ENCODE measurements at places on chromosomes 2 and 18.

DNA sequence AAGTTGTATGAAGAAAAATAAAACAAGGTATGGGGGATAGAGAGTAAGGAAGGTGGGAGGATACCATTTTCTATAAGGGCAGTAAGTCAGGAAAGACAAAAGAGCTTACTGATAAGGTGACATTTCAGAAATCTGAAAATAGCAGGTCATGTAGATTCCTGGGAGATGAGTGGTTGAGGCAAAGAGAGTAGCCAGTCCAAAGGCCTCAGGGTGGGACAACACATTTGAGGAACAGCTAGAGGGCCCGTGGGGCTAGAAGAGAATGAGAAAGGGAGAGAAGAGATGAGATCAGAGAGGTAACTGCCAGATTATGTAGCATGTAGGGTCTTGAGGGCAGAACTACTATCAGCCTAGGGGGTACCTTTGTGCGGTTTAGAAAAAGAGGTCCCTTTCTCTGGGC lies 2.9 kb downstream of the CLHC1 start:
- no peak for DNase-seq

- no peak for DNase-seq
Measured at GRCh38 chr2:119435081-119435952, 3.7 kb downstream of the TMEM37 start.

GRCh38 chr18:12281861-12282260 lies 26.2 kb upstream of the TUBB6 start:
- DNase-seq, result no peak

GRCh38 chr2:107242811-107243210 lies 356.8 kb upstream of the ST6GAL2 start:
- DNase-seq, result no peak

- DNase-seq, result no peak
Measured at GRCh38 chr2:118832071-118832790, 15.2 kb downstream of the EN1 start.

DNA sequence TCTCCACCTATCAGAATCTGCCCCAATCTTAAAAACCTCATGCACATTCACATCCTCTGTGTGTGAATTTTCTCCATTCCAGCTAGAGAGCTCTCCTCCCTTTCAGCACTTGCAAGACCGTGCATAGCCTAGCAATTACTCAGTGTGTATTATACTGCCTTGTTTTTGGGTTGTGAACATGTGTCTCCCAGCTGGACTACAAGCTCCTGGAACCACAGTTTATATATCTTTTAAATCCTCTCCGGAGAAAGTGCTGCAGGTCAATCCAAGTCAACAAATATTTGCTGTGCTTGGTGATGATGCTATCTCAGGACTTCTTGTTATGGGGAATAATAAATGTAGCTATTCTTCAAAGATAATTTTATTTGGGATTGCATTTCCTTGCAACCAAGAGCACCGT lies 58.2 kb upstream of the MEX3C start:
- DNase-seq, result no peak

DNA sequence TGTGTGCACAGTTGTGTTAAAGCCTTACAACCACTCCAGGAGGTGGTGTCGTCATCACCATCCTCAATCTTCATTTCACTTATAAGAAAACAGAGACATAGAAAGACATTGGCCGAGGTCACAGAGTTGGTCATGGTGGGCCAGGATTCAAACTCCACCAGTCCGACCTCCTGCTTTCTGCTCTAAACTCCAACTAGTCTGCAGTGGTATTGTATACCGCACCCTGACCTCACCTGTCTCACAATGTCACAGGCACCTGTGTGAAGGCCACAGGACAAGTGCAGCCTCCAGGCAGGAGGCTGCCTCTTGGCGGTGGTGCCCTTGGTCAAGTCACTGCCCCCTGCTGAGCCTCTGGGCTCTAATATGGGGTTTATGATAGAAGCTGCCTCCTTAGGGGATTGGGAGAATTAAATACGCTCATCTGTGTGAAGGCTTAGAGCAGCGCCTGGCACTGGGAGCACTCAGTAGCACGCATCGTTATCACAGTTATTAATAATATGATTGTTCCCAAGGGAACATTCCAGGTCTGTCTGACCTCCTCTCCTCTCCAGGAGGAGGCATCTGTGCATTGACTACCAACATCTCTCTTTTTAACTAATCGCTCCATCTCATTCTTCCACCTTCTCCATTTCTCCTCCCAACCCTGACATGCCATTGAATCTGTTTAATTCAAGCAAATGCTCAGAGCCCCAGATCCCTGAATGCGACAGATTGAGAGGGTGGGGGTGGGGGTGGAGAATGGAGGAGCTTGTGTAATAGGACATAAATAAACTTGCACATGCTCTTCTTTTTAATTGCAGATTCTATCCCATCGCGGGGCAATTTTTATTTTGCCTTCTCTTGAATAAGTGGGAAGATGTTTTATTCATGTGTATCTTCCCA lies 112.7 kb downstream of the MCFD2 start:
- no peak for DNase-seq

GRCh38 chr2:163656622-163657280 lies 79.1 kb downstream of the FIGN start:
- no peak for DNase-seq

DNA sequence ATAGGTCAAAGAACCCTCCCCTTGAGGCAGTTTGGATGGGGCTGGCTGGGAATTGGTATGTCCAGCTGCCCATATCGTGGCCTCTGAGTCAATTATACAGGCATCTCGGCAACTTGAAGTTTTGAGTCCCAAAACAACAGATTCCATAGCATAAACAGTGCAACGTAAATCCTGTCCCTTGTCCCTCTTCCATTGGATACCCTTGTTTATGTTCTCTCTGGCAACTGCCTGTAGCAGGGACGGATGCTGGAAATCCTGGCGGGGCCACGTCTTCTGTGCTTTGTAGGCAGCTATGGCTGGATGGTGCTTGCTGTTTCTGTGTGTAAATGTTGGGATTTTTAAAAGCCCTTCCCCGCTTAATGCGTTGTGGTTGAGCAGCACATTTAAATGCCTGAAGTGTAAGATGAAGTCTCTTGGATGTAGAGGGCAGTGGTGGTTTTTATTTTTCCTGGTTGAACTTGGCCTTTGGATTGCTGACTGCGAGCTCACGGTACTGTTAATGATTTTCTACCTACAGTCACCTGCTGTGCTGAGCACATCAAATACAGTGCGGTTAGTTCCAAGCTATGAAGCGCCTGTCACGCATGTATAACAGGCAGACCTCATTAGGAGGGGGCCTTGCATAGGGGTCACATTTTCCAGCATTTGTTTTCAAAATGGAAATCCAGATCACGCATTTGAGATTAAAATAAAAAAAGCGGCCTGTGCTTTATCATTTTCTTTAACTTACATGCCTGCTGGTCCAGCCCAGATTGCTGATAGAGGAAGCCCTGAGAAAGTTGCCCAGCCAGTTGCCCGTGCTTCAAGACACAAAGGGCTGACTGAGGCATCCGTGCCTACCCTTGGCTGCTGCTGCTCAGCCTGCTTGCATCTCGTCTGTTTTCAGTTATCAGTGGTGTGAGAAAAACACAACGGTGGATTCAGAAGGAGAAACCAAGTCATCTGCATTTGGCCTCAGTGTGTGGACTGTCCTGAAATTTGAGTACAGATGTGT lies 84.7 kb downstream of the NEDD4L start:
- no peak for DNase-seq

DNA sequence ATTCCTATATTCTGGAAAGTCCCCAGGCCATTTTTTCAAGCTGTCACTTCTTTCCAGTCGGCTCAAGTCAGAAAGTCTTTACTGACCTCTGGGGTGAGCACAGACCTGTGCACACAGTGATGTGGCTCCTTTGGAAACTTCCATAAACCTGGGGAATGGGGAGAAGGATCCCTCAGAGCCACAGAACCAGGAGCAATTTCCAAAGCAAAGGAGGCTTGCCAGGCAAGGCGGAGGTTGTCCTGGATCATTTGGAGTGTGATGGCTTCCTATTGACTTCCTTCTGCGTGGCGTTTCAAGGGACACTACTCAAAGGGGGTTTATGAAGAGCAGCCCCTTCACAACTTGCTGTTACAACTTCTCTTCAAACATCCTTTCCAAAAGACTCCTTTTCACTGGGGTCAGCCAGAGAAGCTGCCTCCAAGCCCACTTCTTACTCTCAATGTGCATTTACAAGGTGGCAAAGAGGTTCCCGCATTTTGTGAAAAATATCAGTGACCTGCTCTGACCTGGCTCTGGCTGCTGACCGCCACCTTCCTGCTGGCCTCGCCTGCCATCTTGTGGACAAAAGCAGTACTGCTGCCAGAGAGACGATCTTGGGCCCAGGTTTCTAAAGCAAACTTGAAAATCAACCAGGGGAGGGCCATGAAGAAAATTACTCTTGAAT lies 18.2 kb upstream of the TMEM247 start:
- peak; percentile 62 for DNase-seq

DNA sequence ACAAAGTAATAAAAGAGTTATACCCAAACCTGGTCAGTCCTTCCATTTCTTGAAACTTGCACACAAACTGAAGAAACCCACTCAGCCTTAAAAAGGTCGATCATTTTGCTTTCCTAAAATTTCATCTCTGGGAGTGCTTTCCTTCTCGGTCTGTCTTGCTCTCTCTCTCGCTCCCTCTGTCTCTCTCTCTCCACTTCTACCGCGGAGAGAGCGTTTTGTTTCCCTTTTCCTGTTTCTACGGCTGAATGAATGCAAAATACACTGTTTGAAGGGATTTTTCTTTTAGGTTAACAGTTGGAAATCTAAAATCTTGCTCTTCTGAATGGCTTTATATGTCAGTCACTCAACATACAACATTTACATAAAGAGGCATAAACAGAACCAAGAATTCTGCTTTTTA lies 424.2 kb downstream of the TGIF1 start:
- no peak for DNase-seq

GRCh38 chr2:96241900-96242611 lies 23.7 kb downstream of the TMEM127 start:
- DNase-seq, result peak; percentile 42

GRCh38 chr2:208142240-208142924 lies 3.6 kb downstream of the CRYGB start:
- no peak for DNase-seq

GRCh38 chr2:39059366-39059952 lies 61.4 kb downstream of the SOS1 start:
- DNase-seq, result no peak

DNA sequence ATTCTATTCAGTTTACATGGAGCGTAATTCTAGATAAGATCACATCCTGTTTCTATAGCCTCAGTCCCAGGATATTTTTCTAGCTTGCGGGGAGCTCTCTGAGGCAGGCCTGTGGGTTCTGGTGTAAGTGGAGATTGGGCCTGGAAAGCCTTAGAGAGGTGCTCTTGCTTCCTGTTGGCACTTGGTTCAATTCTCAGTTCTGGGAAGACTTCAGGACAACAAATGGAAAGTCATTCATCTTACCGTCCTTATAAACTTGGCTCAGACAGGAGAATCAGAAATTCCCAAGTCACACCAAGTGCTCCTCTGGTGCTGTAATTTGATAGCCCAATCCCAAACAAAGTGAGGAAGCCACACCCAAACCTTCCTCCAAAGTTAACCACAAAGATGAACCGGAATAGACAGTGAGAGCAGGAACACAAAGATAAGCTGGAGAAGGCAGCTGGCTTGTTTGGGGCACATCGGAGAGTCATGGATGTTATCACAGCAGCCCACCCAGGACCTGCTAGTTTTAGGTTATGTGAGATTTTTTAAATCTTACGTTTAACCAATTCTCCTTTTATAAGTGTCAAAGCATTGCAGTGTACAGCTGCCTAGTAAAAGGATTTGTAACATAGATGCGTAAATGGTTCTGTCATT lies 144.3 kb upstream of the MAP3K20 start:
- DNase-seq, result no peak

DNA sequence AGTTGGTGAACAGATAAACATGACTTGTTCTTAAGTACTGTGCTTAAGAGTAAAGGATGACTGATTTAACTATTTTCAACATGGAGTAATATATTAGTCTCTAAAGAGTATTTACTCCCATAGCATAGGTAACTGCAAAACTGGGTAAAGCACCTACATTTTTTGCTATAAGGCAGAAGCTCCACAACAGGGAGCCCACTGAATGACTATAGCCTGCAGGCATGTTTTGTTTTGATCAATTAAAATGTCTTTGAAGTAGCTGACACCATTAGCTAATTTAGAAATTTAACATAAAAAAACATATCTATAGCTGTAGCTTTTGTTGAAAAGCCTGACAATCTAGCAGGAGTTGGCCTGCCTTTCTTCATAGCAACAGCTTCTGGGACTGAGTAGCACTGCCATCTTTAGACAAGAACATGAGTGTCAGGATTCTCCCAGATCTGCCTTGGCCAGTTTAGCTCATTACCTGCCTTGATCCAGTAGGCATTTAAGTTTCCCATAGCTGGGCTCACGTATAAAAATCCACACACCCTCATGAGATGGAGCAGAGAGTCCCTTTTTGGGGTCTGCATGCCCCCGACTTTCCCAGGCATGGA lies 1935.1 kb upstream of the PIK3C3 start:
- no peak for DNase-seq

DNA sequence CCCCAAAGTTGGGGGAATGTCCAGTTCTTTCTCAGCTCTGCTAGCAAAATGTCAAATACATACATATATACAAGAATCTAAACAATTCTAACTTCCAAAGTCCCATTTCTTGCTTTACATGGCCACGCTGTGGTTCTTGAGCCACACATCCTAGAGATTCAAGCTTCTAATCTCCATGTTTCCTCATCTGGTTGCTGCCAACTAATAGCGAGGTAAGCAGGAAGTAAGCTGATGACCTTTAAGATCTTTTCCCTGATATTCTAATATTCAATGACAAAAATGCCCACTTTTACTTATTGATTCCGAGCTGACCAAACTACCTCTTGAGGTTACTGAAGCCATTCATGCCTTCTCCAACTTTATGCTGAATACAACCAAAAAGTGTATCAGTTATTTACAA lies 3.3 kb downstream of the VPS54 start:
- no peak for DNase-seq

- DNase-seq, result peak; percentile 23
Measured at GRCh38 chr2:9883897-9884296, 40.6 kb downstream of the TAF1B start.

GRCh38 chr2:191894681-191895147 lies 47.8 kb upstream of the CAVIN2 start:
- DNase-seq, result no peak
